Stimulated activated CD4-positive, alpha-beta T cell treated with anti-CD3 and anti-CD28 coated beads, TNF-alpha, amount 100 ng/mL, for 4 hours (primary cell): ENCODE measurements at places on chromosomes 5 and 9.

GRCh38 chr5:158011422-158011821 lies 152.5 kb upstream of the CLINT1 start:
- no peak for DNase-seq

DNA sequence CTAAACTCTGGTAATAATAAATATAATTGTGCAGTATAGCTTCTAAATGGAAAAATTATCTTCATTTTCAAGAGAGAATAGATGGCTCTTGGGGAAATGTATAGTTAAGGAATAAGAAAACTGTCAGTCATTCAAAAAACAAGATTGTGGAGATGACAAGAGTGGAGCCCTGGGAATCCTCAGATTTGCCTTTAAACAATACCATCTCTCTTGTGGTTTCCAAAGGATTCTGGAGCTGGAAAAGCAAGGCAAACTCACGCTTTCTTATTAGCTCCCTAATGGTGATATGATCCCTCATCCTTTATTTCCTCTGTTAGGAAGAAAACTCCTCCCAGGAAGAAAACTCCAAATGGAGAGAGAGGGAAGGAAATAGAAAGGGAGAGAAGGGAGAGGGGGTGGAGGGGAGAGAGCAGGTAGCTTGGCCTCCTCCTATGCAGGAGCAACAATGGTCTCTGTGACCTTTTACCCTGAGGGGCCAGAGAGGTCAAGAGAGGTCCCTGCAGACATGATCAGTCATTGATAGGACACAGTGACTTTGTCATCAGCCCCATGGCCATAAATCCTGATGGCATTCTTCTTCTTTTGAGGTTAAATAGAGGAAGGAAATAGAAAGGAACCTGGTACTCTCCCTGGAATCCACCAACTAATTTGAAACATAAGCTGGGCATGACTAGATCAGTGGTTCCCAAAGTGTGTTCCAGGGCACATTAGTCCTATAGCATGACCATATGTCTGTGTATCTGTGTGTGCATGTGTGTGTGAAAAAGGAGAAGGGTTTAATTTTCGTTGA lies 312.2 kb downstream of the ARRDC3 start:
- no peak for DNase-seq

DNA sequence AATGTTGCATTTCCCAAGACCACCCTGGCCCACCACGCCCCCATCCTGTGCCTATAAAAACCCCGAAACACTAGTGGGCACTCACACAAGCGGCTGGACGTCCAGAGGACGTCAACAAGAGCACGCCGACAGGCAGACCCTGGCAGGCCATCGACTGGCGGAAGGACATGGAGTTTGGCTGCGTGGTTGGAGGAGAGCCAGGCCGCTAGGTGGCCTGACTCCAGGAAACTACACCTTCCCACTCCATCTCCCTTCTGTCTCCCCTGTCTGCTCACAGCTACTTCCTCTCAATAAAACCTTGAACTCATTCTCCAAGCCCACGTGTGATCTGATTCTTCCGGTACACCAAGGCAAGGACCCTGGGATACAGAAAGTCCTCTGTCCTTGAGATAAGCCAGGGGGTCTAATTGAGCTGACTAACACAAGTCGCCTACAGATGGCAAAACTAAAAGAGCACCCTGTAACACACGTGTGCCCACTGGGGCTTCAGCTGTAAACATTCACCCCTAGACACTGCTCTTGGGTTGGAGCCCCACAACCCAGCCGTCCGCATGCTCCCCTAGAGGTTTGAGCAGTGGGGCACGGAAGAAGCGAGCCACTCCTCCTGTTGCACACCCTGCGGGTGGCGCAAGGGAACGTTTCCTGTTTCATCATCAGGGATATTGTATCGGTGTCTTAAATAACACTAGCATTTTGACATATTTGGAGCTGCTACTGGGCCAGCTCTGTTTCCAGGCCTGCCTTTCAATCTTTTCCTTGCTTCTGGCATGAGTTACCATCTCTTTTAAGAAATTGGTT lies 54.5 kb upstream of the TAF11L2 start:
- DNase-seq, result no peak

DNA sequence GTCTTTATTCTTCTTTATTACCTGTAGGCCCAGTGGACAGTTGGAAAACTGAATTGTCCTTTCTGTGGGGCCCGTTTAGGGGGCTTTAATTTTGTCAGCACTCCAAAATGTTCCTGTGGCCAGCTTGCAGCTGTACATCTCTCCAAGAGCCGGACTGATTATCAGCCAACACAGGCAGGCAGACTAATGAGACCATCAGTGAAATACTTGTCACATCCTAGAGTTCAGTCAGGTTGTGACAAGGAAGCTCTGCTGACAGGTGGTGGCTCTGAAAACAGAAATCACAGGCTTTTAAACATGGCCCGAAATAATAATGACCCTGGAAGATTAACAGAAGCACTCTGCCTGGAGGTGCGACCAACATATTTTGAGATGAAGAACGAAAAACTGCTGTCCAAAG lies 47.9 kb downstream of the RNF180 start:
- no peak for DNase-seq

GRCh38 chr5:88502179-88503040 lies 233.8 kb upstream of the TMEM161B start:
- no peak for DNase-seq

DNA sequence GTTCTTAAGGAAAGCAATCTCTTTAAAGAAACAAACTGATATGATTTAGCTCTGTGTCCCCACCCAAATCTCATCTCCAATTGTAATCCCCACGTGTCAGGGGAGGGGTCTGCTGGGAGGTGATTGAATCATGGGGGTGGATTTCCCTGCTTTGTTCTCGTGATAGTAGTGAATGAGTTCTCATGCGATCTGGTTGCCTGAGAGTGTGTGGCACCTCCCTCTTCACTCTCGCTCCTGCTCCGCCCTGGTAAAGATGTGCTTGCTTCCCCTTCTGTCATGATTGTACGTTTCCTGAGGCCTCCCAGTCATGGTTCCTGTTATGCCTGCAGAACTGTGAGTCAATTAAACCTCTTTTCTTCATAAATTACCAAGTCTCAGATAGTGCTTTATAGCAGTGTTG lies 412.7 kb upstream of the SMC2 start:
- DNase-seq, result no peak

- DNase-seq, result no peak
Observed at GRCh38 chr5:83494666-83495065, 23.1 kb downstream of the VCAN start.

GRCh38 chr5:5583023-5583765 lies 160.7 kb downstream of the ICE1 start:
- DNase-seq, result no peak

GRCh38 chr5:174177976-174178605 lies 132.6 kb downstream of the NSG2 start:
- no peak for DNase-seq

- no peak for DNase-seq
Observed at GRCh38 chr5:121981254-121981653, 19.5 kb downstream of the SRFBP1 start.

GRCh38 chr9:111016016-111016415 lies 22.3 kb downstream of the LPAR1 start:
- no peak for DNase-seq

DNA sequence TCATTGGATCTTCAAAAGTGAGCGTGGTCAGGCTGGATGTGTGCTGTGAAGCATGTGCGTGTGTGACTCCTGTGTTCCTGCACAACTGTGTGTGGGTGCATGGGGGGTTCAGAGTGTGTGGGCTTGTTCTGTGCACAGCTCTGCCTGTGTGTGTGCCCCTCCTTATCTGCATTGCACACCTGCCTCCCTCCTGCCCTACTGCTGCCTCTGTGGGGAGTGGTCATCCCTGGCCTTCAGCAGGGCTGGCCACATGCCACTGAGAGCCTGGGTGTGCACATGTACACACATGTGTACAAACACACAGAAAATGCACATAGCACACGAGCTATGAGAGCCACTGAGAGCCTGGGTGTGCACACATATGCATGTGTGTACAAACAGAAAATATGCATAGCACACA lies 92.1 kb downstream of the CACNA1B start:
- no peak for DNase-seq

- no peak for DNase-seq
Observed at GRCh38 chr5:68898951-68899471, 194.8 kb upstream of the SLC30A5 start.

- DNase-seq, result no peak
Observed at GRCh38 chr5:42021923-42022322, 96.8 kb downstream of the FBXO4 start.

- DNase-seq, result no peak
Observed at GRCh38 chr9:71209890-71210289, 88.5 kb upstream of the TRPM3 start.

DNA sequence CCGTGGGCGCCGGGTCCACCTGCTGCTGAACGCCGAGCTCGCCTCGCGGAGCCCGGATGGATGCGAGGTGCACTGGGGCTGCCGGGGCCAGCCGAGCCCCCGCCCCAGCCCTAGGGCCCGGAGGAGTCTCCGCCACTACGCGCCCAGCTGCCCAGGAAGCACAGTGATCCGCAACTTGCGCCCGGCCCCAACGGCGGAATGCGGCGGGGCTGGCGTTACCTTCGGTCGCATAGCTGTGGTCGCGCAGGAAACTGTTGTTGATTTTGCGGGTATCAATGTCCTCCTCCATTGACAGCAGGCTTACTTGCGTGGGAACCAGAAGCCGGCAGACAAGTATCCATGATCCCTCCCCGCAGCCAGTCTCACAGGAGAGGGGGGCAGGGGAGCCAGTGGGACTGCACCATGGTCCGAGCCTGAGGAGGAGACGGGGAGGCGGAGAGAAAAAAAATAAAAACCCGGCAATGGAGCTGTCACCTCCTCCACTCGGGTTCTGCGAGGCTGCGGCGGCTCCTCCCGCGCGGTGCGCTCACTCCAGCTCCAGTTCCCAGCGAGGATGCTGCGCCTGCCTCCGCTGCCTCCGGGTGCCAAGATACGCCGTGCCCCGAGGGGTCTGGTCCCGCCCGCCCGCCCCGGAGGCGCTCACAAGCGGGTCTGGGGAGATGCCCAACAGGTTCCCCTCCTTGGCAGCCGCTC lies 628 bp downstream of the PPP2R2B start:
- DNase-seq, result no peak

DNA sequence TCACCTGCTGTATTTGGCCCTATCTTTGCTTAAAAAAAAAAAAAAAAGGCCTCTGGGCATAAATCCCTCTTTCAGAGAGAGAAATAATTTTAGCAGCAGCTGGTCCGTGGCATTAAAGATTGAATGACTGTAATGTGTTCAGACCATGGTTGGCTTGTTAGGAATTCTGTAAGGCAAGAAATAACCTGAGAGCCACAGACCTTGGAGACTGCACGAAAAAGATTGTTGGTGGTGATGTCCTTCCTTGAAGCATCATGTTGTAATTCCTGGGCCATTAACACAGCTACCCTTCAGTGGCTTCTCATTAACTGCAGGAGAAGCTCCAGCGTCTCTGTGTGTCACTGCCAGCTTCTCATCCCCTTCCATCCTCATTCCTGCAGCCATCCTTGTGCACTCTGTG lies 79.0 kb downstream of the SGCD start:
- DNase-seq, result no peak
